ENCODE measurements at places on chromosomes 5 and 9. TPM values are rescaled to one million over a fixed set of nuclear protein-coding genes. Genes with fewer than 3 reads are reported as not detected.

Gene PRDM9
- not detected for polyA plus RNA-seq

Gene INSL6
- 0.58 TPM for polyA plus RNA-seq

Gene ACSL6
- 0.34 TPM for polyA plus RNA-seq

Gene C9orf152
- polyA plus RNA-seq: 0.36 TPM

Gene GPR150
- polyA plus RNA-seq: 0.22 TPM

Gene FBXW11
- polyA plus RNA-seq: 34.5 TPM

Gene NTNG2
- polyA plus RNA-seq: 0.28 TPM

Gene PCDHB4
- 3.1 TPM for polyA plus RNA-seq

Gene CDX1
- polyA plus RNA-seq: 0.19 TPM

DNA sequence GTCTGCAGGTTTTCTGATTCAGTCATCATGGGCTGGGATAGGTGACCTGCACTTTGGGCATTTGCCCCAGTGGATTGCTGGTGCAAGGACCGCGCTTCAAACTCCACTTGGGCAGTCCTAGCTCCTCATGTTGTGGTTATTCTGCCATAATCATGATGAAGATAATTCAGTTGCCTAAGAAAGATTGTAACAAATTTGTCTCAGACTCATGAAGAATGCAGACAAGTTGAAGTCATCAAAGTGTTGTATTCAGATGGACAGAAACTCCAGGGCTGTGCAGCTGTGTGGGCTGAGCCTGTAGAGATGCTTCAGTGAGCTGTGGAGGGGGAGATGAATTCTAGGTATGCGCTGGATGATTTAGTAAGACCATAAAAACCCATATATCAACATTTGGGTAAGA is 38.5 kb downstream of the TARS1 start:
- no peak for DNase-seq

- DNase-seq: peak; percentile 41
Measured at GRCh38 chr9:128733256-128733655, 9.3 kb upstream of the ZDHHC12 start.

DNA sequence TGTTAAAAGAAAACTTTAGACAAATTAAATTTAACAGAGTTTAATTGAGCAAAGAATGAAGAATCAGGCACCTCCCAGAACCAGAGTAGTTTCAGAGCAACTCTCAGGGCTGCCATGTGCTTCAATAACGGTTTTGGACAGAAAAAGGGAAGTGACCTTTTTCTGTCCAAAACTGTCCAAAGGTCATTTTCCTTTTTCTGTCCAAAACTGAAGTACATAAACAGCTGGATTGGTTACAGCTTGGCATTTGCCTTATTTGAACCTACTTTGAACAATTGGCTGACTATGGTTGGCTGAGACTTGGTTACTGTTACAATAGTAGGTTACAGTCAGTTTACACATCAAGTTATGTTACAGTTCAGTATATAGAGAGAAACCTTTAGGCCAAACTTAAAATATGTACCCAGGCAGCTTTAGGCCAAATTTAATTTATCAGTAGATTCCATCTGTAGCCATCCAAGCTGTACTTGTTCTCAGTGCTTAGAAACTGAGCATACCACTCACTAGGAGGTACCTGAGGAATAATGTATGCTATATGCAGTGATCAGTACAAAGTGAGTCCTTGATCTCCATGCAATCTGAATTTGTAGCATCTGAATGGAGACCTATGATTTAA is 44.0 kb downstream of the C9orf85 start:
- DNase-seq: no peak

DNA sequence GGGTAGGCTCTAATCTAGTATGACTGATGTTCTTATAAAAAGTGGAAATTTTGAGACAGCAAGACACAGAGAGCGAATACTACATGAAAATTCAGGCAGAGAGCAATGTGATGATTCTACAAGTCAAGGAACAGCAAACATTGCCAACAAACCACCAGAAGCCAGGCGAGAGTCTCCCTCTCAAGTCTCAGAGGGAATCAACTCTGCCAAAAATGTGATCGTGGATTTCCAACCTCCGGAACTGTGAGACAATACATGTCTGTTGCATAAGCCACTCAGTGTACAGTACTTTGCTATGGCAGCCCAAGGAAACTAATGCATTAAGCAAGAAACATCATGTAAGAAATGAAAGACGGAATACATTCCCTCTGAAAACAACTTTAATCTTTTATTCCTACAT is 52.1 kb upstream of the CCNG1 start:
- peak; percentile 66 for DNase-seq

DNA sequence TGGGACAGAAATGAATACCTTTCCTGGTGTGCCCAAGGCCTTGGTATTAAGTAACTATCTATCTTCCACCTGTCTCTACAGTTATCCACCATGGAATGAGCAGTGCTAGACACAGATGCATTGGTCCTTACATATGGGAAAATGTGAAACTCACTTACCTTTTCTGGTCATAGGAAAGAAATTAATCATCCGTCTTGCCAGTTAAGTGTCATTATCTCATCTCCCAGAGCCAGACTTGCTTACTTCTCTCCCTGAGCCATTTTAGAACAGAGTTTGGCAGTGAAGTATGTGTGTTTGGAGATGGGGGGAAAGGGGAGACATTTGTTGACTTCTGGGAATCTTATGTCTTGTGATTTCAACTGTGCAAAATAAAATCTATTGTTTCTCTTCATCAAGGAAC is 1211.0 kb upstream of the CDH6 start:
- DNase-seq: no peak

- no peak for DNase-seq
Measured at GRCh38 chr5:147763791-147764525, 18.6 kb downstream of the JAKMIP2 start.

GRCh38 chr9:129604766-129605163 is 16.1 kb downstream of the C9orf50 start:
- no peak for DNase-seq

DNA sequence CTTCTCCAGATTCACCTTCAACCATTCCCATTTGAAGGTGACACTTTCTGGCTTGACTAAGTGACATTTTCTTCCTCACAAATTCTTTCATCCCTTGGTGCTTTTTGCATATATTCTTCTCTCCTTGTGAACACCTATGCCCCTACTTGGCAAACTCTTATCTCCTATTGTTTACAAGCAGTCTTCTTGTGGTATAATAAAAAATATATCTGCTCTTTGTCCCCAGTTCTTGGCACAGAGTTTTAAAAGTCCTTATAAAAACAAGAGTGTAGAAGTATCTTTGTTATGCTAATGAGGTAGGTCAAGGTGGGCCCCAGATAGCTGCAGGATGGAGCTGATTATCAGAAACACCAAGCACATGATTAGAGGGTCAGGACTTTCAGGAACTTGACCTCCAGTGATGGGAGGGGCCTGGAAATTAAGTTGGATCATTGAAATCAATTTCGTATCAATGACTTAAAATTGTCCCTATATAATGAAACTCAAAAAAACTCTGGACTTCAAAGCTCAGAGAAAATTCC is 38.0 kb downstream of the TMEM161B start:
- DNase-seq: no peak

GRCh38 chr9:113556877-113557593 is 93.5 kb downstream of the RGS3 start:
- no peak for DNase-seq

- DNase-seq: no peak
Measured at GRCh38 chr9:131876486-131876885, 136.6 kb upstream of the RAPGEF1 start.

- DNase-seq: no peak
Measured at GRCh38 chr5:127386557-127386956, 96.0 kb downstream of the MEGF10 start.

DNA sequence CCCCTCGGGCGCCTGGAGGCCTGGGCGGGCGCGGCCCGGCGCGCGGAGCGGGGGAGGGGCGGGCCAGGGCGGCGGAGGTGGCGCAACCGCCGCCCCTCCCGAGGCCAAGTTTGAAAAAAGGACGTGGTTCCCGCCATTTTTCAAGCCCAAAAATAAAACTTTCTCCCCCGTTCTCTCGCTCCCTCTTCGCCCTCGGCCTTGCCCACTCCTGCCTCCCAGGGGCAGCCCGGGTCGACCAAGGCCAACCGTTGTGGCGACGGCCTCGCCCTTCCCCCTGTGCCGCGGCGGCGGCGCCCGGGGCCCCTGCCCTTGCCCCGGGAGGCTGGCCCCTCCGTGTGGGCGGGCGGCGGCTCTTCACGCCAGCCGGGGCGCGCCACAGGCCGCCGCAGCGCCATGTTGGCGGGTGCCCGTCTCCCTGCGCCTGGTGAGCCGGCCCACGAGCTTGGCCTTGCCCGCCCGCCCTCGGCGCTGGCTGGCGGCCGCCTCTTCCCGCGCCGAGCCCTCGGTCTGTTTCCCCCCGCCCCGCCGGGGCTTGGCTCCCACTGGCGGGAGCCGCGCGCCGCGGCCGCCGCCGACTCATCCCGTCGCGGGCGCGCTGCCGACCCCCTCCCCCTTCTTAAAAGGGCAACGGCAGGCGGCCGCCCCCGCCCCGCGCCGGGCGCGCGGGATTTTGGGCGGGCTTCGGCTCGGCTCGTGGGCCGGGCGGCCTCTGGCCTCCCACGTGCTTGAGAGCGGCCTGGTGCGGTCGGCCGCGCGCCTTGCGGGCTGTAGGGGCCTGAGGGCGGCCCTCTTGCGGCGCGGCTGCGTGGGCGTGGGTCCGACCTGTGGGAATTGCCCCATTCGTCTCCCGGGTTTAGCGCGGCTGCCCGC is 1.3 kb downstream of the ANP32B start:
- DNase-seq: peak; percentile 86

GRCh38 chr9:35558185-35558584 is 46.9 kb upstream of the TESK1 start:
- DNase-seq: no peak

- DNase-seq: no peak
Measured at GRCh38 chr5:65204966-65205365, 276.8 kb downstream of the ADAMTS6 start.

DNA sequence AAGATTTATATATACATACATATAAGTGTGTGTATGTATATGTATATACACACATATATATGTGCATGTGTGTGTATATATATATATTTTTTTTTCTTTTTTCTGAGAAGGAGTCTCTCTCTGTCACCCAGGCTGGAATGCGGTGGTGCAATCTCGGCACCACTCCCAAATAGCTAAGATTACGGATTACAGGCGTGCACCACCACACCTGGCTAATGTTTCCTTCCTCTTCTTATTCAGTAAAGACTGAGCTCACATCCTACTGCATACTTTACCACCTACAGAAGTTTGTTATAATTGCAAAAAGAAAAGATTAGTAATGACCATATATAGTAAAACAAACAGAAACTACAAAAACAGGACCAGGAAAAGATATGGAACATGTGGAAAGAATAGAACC is 23.1 kb upstream of the ZNF354B start:
- DNase-seq: no peak

- DNase-seq: no peak
Measured at GRCh38 chr5:133430095-133430494, 182.2 kb downstream of the FSTL4 start.

GRCh38 chr5:155605920-155606319 is 592.4 kb downstream of the KIF4B start:
- DNase-seq: no peak

- DNase-seq: no peak
Measured at GRCh38 chr5:109345699-109346098, 64.1 kb downstream of the PJA2 start.

DNA sequence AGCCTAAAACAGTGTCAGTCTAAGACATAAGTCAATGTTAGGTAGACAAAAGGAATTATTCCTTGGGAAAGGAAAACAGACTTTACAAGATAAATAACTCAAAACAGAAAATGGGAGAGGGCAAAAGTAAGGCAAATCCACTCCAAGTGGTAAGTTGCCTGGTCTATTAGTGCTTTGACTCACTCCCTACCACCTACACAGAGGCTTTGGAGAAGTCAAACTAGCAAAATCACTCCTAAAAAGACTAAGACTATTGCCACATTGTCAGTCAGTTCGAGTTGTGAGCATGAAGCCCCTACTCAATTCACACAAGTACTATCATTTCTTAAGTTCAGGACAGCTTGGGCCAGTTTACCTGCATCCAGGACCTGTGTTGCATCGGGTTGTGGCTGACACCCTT is 5.2 kb upstream of the ZBTB6 start:
- DNase-seq: no peak

GRCh38 chr5:32790411-32790951 is 79.4 kb downstream of the NPR3 start:
- no peak for DNase-seq

- no peak for DNase-seq
Measured at GRCh38 chr5:17304282-17304681, 86.9 kb downstream of the BASP1 start.

DNA sequence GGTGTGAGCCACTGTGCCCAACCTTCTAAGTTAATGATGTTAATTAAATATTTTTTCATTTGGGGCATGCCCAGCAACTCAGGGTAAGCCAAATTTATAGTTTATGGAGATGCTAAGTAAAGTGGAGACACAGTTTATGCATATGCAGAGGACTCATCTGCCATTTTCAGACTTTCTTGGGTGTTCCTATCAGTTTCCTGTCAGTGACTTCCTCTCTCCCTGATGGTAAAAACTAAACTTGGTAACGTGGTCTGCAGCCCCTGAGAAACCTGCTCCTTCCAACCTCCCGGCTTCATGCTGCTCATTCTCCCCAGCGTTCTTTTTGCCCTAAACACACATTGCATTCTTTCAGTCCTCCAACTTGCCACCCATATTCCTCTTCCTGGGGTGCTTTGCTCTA is 48.4 kb upstream of the TUT7 start:
- no peak for DNase-seq

DNA sequence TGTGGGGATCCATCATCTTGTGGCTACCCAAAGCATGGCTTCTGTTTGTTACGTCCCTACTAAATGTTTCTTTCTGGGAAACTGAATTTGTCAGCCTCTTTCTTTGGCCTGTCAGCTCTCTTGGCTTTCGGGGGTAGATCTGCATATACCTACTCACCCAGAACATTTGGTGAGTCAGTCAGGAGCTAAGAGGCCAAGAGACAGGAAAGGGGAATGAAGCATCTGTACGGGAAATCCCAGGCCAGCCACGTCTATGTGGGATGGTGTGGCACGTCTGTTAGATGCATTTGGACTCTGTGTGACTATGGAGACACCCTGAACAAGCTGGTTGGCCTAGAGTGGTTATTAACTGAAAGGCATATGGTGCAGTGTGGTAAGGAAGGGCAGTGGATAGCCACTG is 58.1 kb downstream of the CDO1 start:
- no peak for DNase-seq

GRCh38 chr9:106697390-106697749 is 165.6 kb upstream of the ZNF462 start:
- no peak for DNase-seq

DNA sequence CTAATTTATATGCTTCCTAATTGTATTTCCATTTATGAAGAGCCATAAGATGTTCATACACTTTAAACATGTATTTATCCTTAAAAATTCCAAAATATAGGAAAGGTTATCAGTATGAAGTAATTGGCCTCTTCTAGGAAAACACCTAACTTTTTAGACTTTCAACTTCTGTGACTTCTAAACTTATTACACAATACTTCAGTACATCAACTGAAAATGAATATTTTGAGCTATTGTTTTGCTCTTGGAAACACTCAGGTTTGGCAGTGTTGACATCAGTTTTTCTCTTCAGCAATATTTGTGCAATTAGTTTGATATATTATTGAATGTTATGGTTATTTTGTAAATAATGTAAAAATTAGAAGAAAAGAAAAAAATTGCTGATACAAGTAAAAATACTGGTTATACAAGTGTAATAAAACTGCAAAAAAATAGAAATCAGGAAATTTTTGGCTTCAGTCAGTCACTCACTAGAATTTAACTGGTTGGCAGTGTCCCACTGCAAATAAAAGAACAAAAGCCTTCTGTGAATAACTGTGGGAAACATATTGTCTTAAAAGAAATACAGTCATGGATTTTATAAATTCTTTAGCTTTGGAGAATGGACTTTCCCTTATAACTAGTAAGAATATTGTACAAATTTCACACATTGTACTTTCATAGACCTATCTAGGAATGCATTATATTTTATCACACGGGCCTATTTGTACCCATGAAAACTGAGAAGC is 635.9 kb downstream of the TLE1 start:
- no peak for DNase-seq

- no peak for DNase-seq
Measured at GRCh38 chr9:77019926-77020412, 514 bp downstream of the FOXB2 start.
